ENCODE measurements at places on chromosomes 3 and 15.

DNA sequence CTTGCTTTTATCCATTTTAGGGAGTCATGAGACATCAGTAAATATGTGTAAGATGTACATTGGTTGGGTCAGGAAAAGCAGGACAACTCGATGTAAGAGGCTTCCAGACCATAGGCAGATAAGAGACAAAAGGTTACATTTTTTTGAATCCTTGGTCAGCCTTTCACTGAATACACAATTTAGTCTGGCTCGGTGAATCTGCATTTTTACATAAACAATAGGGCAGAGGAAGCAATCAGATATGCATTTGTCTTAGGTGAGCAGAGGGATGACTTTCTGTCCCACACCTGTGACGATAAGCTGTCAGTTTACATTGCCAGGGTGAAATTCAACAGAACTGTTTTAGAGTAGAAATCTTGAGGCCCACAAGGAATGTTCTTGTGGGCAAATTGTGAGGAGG is 20.6 kb downstream of the NPAP1 start:
- DNase-seq, result no peak

DNA sequence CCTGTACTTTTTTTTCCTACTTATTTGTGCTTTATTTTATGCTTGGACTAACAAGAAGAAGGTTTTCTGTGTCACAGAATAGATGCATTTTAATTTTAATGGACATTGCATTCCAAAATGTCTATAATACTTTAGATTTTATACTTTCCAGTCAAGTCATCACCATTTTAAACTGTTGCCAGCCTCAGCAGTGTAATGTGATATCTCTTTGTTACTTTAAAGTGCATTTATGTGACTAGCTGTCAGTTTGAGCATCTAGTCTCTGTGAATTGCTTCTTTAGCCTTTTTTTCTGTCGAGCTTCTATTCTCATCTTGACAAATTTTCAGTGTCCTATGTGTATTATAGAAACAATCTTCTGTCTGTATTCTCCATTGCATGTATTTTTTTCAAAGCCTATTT is 511.4 kb upstream of the CBLB start:
- no peak for DNase-seq

- no peak for DNase-seq
Observed at GRCh38 chr15:100373120-100373896, 31.5 kb upstream of the ADAMTS17 start.

GRCh38 chr3:73431183-73431900 is 193.4 kb downstream of the PDZRN3 start:
- DNase-seq, result no peak

DNA sequence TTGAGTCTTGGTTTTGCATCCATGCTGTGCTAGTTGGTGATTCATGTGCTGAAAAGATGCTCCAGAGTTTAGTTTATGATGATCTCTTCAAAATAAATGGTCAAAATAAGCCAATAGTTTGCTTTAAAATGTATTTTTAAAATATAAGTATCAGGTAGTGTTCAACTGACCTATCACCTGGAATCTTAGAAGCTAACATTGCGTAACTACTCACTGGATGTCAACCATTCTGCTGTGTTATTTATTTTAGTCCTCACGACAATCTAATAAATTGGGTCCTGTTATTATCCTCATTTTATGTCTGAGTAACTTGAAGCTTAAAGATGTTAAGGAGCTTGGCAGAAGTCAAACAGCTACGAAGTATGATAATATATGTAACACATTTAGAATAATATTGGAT is 563.7 kb upstream of the MDFIC2 start:
- DNase-seq, result no peak

- DNase-seq, result no peak
Observed at GRCh38 chr3:40645883-40646282, 121.1 kb downstream of the ZNF621 start.

GRCh38 chr3:42556089-42556632 is 25.6 kb downstream of the SEC22C start:
- DNase-seq, result peak; percentile 77

GRCh38 chr3:134615743-134616142 is 35.1 kb downstream of the KY start:
- DNase-seq, result no peak

DNA sequence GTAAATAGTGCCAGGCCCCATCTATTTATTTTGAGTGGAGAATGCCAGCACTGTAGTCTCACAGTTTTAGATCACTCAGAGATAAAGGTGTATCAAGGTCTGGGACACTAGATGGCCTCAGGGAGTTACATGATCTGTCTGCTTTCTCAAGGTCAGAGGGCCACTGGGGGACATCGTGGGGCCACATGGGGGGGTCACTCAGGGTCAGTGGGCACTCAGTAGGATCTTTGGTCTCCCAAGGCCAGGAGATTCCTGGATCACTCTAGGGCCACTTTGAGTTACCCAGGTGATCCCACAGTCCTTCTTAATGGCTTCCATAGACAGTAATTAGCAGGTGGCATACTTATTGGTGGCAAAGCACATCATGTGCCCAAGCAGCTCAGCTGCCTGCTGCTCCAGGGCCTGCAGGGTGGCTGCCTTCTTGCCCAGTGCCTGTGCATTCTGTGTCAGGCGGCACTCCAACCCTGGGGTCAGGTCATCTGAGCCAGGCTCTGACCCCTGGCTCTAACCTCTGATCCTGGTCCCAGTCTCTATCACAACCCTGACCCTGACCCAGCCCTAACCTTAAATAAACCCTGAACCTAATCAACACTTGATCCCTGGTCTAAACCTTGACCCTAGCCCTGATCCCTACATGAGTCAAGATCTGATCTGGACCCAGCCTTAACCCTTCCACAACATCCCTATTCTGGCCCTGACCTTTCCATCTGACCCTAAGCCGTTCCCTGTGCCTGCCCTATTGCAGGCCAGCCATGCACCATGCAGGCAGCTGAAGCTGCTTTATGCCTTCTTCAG is 1.8 kb upstream of the LAMB2 start:
- no peak for DNase-seq

GRCh38 chr15:52278135-52278534 is 17.5 kb downstream of the MYO5C start:
- no peak for DNase-seq

DNA sequence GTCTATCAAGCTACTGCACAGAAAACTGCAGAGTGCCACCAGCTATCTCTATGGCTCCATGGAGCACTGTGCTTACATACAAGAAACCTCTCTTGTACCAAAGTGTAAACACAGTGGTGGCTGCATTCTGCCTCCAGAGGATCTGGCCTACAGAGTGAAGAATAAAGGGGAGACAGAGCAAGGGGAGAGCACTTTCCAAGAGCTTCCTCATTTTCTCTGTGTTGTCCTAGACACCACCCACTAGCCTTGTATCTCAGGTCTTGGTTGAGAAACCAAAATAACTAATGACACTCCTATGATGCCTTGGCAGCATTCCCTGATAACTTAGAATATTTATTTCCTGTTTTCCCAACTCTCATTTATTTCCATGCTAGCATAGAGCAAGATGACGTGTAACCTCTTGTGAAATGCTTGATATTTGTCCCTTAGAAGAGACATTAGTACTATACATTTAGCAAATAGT is 56.9 kb upstream of the PHLDB2 start:
- no peak for DNase-seq

- no peak for DNase-seq
Observed at GRCh38 chr3:114939920-114940319, 207.2 kb downstream of the ZBTB20 start.

DNA sequence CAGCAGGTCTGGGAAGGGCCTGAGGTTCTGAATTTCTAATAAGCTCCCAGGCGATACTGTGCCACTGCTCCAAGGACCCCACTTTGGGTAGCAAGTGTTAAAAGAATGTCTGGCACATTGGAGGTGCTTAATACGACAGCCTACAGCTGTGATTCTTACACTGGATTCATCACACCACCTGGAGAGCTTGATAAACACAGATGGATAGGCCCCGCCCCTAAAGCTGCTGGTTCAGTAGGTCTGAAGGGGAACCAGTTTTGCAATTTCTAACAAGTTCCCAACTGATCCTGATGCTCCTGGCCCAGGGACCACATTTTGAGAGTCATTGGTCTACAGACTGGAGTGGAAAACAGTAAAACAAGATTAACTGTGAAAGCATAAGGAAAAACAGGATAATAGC is 124.8 kb upstream of the ST8SIA2 start:
- no peak for DNase-seq

DNA sequence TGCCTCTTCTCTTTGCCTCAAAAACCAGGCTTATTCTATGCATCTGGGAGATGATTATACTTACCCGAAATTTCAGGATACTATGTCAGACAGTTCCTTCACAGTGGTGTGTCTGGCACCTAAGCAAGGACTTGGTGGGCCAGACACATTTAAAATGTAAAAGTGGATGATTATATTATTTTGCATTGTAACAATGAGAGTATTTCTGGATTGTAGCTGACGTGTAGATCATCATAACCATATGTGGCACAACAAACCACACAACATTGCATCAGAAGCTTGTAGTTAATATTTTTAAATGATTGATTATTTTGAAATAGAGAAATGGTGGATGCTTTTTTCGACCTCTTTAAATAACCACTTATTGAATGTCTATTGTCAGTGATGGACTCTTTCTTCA is 109.0 kb downstream of the TIGIT start:
- DNase-seq, result no peak

DNA sequence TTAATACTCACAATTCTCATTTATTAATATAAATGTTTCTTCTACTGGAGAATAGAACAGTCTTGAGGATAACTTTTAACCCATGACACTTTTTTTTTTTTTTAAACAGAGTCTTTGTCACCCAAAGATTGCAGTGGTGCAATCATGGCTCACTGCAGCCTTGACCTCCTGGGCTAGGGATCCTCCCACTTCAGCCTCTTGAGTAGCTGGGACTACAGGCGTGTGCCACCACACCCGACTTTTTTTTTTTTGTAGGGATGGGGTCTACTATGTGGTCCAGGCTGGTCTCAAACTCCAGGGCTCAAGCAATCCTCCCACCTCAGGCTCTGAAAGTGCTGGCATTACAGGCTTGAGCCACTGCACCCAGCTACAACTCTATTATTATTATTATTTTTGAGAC is 34.5 kb downstream of the PIK3CB start:
- no peak for DNase-seq

DNA sequence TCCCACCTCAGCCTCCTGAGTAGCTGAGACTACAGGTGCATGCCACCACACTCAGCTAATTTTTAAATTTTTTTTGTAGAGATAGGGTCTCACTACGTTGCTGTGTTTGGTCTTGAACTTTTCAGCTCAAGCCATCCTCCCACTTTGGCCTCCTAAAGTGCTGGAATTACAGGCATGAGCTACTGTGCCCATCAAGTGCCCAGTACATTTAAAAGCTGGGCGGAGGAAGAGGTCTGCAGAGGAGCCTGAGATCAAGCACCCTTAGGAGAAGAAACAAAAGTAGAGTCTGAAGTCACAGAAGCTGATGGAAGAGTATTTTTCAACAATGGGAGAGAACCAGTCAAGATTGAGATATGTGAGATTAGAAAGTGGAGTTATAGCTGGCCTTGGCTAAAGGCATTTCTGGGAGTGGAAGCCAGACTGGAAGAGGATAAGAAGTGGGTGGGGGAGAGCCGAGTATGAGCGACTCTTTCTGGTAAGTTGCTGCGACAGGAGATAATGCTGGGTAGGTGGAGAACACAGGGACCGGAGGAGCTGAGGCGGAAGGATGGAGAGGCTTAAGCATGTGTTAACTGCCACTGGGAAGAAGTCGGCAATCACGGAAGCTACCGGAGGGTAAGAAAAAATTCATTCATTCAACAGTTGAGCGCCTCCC is 782 bp upstream of the IREB2 start:
- DNase-seq, result no peak

- no peak for DNase-seq
Observed at GRCh38 chr3:14297784-14298236, 104.6 kb upstream of the SLC6A6 start.

DNA sequence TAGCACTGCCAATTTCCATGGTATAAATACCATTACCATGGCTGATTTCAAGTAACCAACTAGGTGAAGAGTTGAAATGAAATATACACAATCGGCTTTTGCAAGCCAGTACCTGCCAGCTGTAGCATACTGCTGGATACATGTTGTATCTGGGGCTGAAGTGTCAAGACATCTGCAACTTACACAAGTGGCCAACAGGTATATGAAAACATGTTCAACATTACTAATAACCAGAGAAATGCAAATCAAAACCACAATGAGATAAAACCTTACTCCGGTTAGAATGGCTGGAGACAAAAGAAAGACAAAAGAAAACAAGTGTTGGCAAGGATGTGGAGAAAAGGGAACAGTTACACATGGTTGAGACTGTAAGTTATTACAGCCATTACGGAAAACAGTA is 11.6 kb downstream of the ATOSA start:
- no peak for DNase-seq

- no peak for DNase-seq
Observed at GRCh38 chr15:34647569-34648293, 64.3 kb upstream of the GOLGA8B start.

- no peak for DNase-seq
Observed at GRCh38 chr3:56885453-56885852, 83.7 kb upstream of the ARHGEF3 start.

DNA sequence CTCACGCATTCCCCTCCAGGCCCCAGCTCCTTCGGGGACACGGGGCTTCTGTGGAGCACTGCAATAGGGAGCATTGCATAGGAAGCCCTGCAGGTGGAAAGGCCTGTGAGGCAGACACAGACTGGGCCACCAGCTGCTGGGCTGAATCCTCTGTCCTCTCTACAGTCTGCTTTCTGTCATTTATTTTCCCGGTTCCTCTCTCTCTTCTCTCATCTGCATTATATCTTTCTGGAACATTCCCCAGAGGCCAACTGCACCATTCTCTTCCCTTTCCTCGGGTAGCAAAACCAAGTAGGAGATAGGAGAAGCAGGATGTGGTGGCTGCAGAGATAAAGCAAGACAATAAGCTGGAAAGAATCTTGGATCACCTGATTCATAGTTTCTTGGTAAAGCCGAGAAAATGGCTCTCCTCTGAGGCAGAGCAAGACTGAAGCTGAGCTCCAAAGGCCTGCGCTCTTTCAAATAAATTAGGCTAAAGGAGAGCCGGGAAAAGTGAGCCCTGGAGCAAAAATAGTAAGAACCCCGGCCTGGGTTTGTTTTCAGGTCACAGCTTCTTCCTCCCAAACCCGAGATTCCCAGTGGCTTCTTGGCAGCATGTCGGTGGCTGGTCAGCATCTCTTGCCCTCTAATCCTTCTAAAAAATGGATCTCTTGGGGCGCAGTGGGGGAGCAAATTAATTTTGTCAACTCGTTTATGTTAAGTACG is 5.3 kb downstream of the TM4SF4 start:
- DNase-seq, result no peak

DNA sequence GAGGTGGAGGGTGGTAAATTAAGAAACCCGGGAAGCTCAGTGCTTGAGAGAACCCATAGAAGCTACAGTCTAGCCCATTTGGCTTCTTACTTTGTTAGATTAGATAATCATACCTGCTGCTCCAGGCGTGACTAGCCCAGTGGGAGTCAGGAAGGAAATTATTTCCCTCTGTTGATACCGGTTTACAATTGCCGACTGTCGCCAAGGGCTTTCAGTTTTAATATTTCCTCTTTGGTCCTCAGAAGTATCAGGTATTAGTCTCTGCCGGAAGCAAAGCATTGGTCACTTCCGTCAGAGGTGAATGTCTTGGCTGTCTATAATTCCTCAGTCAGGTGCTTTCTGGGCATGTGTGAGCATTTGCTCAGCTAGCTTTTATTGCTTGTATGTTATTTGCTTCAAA is 75.2 kb downstream of the LPP start:
- DNase-seq, result no peak

GRCh38 chr15:67946701-67947100 is 106.9 kb upstream of the RNU6-1 start:
- DNase-seq, result no peak

- no peak for DNase-seq
Observed at GRCh38 chr3:38610436-38610835, 39.1 kb downstream of the SCN5A start.

GRCh38 chr3:117549716-117550115 is 840.1 kb downstream of the TUSC7 start:
- DNase-seq, result no peak

GRCh38 chr3:47420511-47421484 is 40.0 kb downstream of the PTPN23 start:
- peak; percentile 95 for DNase-seq

All from activated CD4-positive, alpha-beta T cell treated with anti-CD3 and anti-CD28 coated beads, Interleukin-2, Interleukin-6, amounts not matched to agents 100 ng/mL and 50 ng/mL, durations not matched to agents 16 hours and 8 hours (primary cell).